MCF 10A (cell line): ENCODE measurements at places on chromosomes 1 and 21. TPM values are rescaled to one million over a fixed set of nuclear protein-coding genes. Genes with fewer than 3 reads are reported as not detected.

SLC9C2 gene
- not detected in 2 replicates for total RNA-seq

S100A2 gene
- 5,064 and 5,163 TPM in 2 replicates for total RNA-seq

PDE4B gene
- total RNA-seq: 2.8 and 3.3 TPM in 2 replicates

CHI3L1 gene
- 0.75 and 0.88 TPM in 2 replicates for total RNA-seq

GART gene
- total RNA-seq: 166 and 240 TPM in 2 replicates

GNG4 gene
- total RNA-seq: 3.0 and 3.3 TPM in 2 replicates
